H7 (cell line): ENCODE measurements at places on chromosomes 16 and 17.

DNA sequence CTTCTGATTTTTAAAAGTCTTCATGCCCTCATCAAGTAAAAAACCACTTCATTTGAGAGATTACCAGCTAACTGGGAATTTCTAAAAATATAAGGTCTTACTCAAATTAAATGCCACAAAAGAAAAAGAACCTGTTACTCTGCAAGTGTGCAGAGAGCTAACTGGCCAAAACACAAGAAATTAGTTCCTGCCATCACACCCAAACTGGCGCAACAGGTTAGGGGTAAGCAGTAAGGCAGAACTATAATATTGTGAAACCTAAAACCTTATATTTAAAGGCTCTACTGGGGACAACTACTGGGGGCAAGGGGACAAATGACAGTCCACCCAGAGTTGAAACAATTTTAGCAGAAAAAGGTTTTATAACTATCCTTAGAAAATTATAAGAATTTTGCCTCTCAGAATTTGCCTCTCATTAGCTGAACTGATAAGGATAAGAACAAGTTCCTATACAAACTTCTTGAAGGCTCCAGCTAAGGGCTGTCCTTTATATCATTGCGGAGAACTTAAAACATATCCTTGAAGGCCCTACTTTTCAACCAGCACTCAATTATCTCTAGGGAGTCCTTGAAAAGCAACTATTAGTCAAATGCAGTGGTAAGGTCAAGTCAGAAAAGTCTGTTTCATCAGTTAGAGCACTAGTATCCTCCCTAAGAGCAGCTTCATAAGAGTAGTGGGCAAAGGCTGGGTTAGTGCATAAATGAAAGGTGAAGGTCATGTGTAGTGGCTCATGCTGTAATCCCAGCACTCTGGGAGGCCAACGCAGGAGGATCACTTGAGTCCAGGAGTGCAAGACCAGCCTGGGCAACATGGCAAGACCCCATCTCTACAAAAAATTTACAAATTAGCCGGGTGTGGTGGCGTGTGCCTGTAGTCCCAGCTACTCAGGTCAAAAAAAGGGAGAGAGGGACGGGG, 31.5 kb downstream of the SMURF2 start:
- DNase-seq: no peak

DNA sequence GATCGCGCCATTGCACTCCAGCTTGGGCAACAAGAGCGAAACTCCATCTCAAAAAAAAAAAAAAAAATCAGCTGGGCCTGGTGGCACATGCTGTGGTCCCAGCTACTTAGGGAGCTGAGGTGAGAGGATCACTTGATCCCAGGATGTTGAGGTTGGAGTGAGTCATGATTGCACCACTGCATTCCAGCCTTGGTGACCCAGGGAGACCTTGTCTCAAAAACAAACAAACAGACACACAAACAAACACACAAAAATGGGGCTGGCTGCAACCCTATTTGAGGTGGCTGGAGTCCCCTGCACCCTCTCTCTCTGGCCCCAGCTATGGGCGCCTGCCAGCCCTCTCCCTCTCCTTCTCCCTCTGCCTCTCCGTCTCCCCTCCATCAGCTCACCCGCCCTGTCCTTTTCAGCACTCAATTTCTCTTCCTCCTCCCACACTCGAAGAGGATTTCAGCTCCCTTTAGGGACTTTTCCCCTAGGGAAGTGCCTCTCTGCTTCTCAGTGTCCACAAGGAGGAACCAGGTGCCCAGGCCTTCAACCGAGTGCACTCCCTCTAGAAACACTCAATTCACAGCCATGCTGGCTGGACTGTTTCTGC, 17.5 kb upstream of the TFAP4 start:
- DNase-seq: peak; percentile 41

- DNase-seq: no peak
Measured at GRCh38 chr16:55001931-55002330, 71.3 kb downstream of the IRX5 start.

GRCh38 chr16:22323959-22324786, 27.0 kb downstream of the POLR3E start:
- DNase-seq: no peak

GRCh38 chr16:89134269-89134668, 37.3 kb upstream of the CDH15 start:
- no peak for DNase-seq

- DNase-seq: no peak
Measured at GRCh38 chr16:72164691-72165090, 7.3 kb downstream of the PMFBP1 start.

DNA sequence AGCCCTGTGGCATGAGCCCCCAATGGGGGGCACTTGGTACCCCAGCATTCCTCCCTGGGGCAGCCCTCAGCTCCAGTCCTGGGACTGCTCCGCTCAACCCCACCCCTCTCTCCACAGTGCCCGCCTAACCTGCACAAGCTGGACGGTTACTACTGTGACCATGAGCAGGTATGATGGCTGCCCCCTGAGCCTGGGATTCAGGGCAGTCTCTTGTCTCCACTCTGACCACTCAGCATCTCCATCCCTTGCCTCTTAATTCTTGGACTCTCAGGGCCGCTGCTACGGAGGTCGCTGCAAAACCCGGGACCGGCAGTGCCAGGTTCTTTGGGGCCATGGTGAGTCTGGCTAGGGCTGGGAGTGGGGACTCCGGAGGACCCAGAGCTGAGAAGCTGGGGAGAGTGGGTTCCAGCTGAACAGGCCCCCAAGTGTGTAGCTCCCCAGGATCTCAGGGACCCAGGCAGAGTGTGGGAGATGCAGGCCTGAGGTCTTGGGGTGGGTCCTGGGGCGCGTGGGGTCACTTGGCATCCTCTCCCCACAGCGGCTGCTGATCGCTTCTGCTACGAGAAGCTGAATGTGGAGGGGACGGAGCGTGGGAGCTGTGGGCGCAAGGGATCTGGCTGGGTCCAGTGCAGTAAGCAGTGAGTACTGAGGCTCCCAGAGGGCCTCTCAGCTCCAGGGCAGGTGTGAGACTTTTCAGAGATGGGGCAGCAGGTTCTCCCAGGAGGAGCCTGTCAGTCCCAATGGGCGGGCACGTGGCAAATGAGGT, 18.0 kb downstream of the ADAM11 start:
- peak; percentile 22 for DNase-seq

DNA sequence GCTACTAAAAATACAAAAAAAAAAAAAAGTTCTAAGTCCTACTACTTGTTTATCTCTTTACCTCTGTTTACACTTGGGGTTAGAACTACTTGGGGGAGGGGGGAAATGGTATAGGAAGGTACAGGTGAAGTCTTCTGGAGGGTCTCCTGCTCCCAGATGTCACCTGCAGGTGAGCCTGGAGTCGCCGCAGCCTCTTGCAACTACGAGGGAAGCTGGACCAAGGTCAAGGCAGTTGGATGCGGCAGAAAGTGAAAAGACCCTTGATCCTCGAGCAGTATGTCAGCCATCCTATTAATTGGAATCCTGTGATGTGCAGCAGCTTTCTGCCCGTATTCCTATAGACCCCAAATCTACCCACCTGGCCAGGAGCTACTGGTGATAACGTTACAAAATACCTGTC, 33.0 kb downstream of the HAPSTR1 start:
- DNase-seq: no peak

GRCh38 chr17:64158406-64158805, 28.5 kb upstream of the ERN1 start:
- DNase-seq: no peak

GRCh38 chr17:42906772-42907446, 6.3 kb downstream of the G6PC1 start:
- no peak for DNase-seq

DNA sequence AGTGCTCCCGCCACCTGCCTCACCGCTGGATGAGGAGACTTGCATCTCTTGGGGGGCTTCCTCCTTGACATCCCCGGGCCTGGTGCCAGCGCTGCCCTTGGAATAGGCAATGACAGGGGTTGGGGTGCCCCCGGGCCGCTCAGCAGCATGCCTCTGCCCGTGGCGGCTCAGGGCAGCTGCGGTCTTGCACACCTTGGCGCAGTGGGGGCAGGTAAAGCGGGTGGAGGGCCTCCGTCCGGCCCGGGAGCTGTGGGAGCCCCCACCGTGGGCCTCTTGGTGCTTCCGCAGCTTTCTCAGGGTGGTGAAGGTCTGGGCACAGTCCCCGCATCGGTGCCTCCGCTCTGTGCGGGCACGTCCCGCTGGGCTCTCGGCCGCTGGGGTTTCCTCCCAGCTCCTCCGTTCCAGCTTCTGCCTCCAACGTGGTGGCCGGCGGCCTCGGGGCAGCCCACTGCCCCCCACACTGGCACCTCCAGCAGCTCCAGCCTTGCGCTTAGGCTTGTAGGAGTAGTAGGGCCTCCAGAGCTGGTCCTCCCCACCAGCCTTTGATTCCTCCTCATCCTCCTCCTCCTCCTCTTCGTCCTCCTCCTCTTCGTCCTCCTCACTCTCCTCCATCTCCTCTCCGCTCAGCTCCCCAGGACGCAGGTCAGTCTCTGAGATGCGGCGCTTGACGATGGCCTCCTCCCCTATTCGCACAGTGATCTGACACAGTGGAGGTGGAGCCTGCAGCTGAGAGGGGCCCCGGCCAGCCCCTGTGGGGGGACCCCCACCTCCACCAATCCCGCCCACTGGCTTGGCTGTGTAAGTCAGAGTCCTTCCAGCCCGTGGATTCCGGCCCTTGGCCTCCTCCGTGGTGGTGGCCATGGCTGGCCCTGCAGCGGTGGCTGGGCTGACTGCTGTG, 16.7 kb downstream of the ZBTB4 start:
- peak; percentile 44 for DNase-seq

GRCh38 chr16:11104168-11105037, 151.6 kb downstream of the SOCS1 start:
- no peak for DNase-seq

- DNase-seq: peak; percentile 58
Measured at GRCh38 chr16:11050944-11051343, 106.6 kb downstream of the CLEC16A start.

DNA sequence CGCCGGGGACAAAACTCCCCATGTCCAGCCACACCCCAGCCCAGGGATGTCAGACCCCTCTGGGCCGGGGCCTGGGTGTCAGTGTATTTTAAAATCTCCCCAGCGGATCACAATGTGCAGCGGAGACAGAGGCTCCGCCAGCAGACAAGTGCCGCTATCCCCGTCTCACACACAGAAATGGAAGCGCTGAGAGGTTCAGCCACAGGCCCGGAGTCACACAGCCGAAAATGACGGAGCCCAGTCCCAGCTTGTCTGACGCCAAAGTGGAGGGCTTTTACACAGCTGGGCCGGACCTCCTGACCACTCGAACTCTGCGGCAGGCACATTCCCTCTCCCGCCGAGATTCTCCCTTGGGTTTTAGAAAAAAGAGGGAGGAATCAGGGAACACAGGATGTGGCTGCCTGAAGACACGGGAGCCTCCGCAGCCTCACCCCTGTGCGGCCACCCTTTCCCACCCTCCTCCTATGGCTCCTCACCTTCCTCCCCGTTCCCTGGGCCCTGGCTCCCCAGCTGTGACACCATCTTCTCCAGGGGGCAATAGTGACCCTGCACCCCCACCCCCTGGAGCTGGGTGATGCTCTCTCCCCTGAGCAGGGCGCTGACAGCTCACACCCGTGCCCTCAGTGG, 6.8 kb upstream of the OSGIN1 start:
- DNase-seq: no peak

DNA sequence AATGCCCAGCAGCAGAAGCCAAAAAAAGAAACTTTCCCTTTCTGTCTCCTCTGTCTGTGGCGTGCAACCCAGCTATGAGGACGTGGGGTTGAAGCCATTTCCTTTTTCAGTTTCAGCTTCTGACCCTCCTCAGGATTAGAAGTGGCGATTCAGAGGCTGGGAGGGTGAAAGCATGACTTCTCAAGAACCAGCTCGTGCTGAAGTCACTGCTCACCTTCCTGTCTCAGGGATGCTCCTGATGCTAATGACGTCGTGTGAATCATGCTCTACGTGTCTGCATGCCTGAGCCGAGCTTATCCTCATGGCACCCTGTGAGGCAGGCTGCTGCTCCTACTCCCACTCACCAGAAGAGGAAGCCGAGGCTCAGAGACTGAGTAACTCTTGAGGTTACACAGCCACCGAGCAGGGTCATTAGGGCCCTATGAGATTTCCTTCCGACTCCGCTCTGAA, 5.7 kb upstream of the LPO start:
- no peak for DNase-seq

DNA sequence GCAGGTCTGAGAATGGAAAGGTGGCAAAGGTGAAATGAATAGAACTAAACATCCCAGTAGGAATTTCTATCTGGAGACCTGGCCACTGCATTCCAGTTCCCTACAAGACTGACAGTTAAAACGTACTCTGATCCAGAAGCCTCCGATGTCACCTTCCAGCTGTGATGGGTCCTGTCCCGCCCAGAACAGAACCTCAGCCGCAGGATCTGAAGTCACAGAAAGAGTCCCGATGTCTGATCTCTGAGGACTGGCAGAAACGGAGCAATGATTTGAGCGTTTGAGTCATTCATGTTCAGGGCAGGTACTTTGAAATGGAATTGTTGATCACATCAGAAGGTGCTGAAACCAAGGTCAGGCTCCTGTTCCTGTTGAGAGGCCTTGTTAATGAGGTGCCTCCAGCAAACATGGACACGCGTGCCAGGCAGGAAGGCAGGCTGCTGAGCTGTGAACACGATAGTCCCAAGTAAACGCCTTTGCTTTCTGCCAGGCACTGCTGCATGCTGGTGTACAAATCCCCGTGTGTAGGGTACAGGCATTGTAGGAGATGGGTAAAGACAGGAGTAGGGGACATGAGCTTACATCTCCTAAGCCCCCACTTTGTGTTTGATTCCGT, 61.4 kb downstream of the VAT1L start:
- DNase-seq: no peak

- DNase-seq: peak; percentile 95
Measured at GRCh38 chr17:35731239-35731916, at the start of gene RASL10B. Gene RASL10B (plus strand): TSS chr17:35731639. CDS start chr17:35735185, 3,546 bp downstream.

GRCh38 chr17:73148540-73149334, 16.1 kb upstream of the SSTR2 start:
- DNase-seq: no peak

DNA sequence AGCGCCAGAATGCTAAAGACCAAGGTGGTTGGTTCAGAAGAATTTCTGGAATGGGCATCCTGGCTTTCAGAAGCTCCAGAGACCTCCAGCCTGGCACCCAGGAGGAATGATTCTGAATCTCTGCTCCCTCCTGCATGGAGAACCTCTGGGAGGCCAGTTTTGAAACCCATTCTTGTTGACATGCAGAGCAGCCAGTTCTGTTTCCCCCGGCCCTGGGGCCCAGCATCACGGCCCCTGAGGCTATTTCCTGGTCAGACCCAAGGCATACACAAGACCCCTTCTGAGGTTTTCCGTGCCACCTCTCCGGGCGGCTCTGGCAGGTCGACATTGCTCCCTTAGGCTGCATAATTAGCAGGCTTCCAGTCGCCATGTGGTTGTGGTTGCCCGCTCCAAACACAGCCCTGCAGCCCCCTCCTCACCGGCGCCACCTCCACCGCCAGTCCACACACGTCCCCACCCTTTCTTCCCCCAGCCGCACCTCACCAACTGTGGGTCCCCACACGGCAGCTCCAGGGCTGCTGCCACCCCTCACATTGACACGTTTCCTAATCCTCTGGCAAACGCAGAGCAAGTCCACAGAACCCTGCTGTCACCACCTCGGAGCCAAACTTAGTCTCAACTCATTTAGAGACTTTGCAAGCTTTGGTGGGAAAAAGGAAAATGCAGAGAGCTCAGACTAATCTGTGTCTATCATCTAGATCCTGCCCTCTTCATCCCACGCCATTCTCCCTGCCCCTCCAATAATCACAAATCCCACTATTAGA, 367.1 kb downstream of the SOX9 start:
- DNase-seq: no peak
